ENCODE measurements at places on chromosomes 12 and 14.

DNA sequence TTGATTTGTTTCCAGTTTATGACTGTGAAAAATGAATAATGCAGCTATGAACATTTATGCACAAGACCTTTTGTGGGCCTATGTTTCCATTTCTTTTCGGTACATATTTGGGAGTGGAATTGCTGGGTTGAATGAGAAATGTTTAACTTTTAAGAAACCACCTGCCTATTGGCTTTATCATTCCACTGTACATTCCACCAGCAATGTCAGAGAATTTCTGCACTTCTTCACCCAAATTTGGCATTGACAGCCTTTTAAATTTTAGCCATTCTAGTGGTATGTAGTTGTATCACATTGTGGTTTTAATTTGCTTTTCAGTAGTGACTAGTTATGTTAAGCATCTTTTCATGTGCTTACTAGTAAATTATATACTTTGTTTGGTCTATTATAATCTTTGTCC, 317.0 kb upstream of the TMTC1 start:
- DNase-seq: no peak

DNA sequence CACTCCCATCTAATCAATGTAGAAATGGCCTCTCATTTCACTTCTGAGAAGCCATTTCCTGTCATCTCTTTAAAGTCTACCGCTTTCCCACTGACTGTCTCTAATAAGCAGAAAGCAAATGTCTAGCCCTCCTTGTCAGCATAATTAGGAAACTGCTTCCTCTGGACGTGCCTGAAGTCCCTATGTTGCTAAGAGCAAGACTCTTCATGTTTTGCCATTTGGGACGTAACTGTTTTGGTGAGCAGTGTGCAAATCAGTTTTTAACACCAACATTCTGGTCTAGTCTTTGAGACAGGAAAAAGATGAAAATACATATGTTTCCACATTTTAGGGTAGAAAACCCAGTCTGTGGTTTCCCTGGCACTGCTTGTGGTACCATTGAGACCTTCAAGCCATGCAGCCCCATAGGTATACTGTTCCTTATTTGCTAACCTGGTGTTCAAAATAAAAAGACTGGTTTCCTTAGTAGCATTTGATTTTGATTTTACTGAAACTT, 22.2 kb downstream of the IFNG start:
- DNase-seq: no peak

DNA sequence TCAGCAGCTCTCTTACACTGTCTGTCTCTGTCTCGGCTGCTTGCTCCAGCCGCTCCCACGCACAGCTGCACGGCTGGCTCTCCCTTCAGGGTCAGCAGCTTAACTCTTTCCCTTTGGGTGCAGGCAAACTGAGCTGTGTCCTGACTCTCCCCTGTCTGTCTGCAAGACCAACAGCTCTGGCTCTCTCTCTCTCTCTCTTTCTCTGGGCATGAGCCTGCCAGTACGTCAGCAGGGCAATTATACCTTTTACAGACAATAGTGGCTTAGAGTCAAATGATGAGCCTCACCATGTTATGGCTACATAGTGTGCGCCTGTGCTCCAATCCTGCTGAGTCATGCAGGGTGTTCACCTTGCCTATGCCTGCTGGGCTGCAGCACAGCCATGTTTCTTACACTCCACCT, 120.5 kb upstream of the DDHD1 start:
- DNase-seq: no peak

- no peak for DNase-seq
These were observed 6.5 kb upstream of the DEGS2 start for GRCh38 chr14:100165831-100166440.

DNA sequence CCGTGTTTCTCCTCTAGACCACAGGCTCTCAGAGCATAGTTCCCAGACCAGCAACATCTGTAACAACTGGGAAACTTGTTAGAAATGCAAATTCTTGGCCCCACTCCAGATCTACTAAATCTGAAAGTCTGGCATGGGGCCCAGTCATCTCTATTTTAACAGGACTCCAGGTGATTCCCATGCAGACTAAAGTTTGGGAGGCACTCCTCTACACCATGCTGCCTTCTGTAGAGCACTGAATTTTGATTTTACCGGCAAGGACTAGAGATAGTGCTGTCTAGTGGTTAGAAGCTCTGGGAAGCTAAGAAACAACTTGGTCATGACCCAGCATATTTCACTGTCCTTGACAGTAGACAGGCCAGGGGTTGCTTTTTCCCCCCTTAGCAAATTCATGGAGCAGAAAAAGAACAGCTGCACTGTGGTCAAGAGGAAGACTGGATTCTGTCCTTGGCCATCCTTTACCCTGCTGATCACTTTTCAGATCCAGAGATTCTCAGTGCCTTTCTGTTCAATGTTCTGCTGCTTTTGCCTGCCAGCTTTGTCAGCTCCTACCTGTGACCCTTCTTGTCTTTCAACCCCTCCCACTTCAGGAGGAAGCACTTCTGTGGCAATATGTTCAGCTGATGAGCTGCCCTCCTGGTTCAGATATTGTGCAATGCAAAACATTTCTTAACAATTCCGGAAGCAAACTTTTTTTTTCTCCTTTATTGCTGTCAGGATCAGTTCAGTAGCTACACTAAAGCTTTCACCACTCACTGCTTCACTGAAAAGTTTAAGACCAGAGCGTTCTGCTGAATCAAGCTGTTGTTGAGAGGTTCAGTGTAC, 133.8 kb upstream of the NUDT4 start:
- DNase-seq: no peak

DNA sequence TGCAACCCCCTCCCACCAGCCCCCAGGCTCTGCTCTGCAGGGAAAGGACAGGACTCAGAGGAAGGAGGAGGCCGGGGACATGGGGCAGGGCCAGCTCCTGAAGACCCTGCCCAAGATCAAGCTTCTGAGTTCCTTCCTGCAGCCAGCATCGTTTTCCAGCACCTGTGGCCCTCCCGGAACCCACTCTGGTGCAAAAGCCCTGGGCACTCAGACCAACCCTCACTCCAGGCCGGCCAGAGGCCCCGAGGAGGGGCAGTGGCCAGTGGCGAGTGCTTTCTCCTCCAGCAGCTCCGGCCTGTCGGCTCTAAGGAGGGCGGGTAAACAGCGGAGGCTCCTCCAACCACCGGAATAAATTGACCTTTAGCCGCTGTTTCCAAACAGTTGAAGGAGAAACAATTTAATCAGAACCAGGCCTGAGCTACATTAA, 10.8 kb downstream of the TMEM179 start:
- no peak for DNase-seq

GRCh38 chr12:111430433-111431353, 25.0 kb downstream of the SH2B3 start:
- no peak for DNase-seq

DNA sequence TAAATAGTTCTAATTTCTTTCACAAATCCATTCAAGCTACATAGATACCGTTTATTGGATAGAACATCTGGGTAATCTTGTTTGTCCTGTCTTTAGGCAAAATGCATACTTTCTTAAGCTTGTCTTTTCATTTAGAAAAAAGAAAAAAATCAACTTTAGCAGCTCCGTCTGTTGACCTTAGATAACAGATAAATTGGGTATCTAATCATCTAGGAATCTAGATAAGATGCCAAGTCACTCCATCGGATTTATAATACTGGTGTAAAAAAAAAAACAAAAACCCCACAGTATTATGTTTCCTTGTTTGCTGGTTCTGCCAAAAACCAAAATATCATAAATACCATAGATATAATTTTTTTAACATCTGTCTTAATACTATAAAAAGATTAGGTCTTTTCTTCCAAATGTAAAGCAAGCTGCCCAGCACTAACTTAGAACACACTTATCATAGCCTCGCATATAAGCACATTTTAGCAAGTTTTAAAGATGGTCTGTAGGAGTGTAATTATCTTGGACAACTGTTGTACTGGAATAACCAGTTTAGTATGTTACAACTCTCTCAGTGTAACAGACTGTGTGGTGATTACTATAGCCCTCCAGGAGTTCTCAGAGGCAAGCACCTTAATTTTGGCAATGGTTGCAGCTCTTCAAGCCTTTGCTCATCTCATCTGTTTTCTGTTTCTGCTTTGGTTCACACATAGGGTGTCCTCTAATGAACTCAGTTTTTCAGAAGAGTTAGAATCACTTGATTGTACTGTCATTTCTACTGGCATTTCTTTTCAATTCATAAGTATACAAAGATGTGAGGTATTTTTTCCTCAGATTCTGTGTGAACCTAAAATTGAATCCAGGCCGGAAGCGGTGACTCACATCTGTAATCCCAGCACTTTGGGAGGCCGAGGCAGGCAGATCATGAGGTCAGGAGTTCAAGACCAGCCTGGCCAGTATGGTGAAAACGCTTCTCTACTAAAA, 83.1 kb downstream of the ANO6 start:
- DNase-seq: no peak

- no peak for DNase-seq
These were observed 153.6 kb upstream of the FKBP4 start for GRCh38 chr12:2641207-2641606.

DNA sequence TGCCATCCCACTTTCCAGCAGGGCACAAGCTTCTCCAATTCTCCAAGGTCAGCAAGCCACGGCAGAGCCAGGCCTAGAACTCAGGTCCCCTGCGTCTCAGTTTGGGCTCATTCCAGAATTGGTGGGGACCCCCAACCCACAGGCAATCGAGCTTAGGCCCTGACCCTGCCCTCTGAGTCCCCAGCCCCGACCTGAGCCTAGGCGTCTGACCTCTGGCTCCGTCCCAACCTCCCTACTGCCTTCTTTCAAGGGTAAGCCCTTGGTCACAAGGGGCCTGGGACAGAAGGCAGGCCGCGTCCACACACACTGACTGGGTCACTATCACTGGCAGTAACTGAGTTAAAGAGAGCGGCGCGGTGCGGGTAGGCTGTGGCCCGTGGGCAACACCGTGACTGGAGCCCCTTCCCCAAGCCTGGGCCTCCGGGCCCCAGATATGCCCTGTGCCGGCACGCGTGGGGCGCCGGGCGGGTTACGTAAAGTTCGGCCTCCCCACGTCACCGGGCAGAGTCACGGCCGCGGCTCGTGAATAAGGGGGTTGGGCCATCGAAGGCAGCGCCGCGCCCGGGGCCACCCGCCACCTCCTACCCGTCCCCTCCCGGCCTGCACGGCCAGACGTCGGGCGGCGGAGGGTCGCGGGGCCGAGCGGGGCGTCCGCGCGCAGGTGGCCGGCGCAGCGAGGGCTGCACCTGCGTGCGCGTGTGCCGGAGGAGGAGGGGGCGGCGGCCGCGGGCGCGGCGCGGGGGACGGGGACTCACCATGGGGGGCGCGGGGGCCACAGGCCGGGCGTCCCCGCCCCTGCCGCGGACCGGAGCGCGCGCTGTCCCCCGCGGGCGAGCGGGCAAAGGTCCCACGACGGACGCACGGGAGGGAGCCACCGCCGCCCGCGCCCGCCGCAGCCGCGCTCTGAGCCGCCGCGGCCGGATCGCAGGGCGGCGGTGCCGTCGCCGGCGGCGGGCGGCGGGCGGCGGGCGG, 516 bp downstream of the ANKRD9 start:
- DNase-seq: no peak
